Activated CD8-positive, alpha-beta memory T cell treated with anti-CD3 and anti-CD28 coated beads for 1 hour (primary cell): ENCODE measurements at places on chromosomes 1 and 21.

GRCh38 chr1:234123867-234124266 is 219.4 kb downstream of the SLC35F3 start:
- no peak for DNase-seq

- DNase-seq, result no peak
Measured at GRCh38 chr1:248733566-248733965, 22.0 kb downstream of the LYPD8 start.

- no peak for DNase-seq
Measured at GRCh38 chr1:43531906-43532584, 1.4 kb downstream of the PTPRF start.

GRCh38 chr1:6116137-6116536 is 64.0 kb downstream of the CHD5 start:
- no peak for DNase-seq

DNA sequence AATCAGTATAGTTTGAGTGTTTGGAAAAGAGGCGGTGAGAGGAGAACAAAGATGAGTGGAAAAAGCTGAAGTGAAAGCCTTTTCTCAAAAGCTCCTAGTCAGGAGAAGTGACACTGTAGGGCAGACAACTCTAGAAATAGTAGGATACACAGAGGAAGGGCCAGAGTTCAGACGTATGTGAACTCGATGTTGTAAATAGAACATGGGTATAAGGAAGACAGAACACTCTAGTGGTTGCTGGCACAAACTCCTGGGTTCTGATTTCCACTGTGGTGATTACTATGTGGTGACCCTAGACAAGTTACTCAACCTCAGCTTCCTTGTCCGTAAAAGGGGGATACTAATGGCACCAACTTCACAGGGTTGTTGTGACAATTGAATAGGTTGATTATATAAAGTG is 30.2 kb upstream of the MGST3 start:
- DNase-seq, result no peak

DNA sequence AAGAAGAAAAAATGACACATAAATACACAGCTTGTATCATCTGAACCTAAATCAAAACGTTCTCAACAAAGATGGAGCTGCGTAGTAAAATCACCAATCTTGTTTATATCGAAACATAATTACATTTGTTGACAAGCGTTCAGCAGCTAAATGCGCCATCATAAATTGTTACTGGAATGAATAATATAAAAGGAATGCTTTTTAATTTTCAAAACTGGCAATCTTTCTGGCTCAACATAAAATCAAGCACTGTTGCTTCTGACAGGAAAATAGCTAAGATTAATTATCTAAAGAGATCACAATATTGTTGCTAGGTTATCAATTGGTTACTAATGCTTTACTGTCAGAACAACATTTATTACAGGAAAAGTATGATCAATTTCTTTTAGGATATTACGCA is 181.5 kb downstream of the GPATCH2 start:
- no peak for DNase-seq

DNA sequence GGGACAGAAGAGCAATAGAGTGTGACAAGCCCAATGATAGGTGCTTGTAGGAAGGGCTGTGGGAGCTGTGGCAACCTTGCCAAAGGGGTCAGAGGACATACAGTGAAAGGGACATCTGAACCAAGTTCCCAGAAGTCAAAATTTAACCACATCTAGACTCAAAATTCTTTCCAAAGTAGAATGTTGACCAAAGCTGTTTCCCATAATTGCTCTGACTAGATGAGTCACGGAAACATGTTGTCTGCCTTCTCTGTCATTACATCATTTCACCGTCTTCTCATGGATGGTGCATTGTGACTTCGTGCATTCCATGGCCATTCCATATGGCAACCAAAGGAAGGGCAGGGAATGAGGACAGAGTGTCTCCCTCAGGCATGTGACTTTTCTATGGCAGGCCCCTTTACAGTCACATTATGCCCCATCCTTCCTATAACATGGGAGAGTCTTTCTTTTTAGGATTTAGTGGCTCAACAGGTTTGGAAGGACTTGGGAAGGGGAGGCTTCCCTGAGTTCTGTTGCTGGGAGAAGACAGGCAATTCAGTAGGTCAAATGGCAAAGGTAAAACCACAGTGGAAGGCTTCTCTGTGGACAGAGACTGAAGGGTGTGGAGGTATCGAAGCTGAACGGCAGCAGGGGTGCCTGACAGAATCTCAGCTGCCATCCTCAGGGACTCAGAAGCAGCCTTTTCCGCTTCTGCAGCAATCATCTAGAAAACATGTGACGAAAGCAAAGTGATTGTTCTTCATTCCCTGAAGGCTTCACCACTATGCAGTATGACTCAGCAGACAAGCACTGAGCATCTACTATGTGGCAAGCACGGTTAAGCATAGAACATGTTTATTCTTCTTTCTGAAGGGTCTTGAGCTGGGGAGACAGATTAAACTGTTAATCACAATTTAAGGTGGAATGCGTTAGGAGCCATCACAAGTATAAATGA is 24.7 kb downstream of the NPHS2 start:
- no peak for DNase-seq

- no peak for DNase-seq
Measured at GRCh38 chr1:224168859-224169380, 14.1 kb upstream of the DEGS1 start.

- no peak for DNase-seq
Measured at GRCh38 chr1:220974431-220974830, 95.2 kb downstream of the HLX start.

DNA sequence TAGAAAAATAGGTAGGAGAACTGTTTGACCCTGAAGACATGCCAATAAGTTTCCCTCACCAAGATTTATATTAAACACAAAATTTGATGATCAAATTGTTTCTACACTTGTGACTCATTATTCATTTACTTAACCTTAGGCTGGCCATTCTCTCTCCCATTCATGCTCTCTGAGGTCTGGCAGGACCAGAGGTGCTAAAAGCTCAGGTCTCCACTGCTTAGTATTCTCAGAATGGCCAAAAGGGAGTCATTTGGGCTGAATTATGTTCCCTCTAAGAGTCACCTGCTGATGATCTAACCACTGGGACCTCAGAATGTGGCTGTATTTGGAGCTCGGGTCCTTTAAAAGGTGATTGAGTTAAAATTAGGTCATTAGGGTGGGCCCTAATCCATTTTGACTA is 47.1 kb upstream of the ATP1B1 start:
- DNase-seq, result no peak

- no peak for DNase-seq
Measured at GRCh38 chr1:179728271-179728670, 14.8 kb upstream of the FAM163A start.

GRCh38 chr1:96520579-96520947 is 201.0 kb upstream of the PTBP2 start:
- no peak for DNase-seq

- DNase-seq, result no peak
Measured at GRCh38 chr1:176878750-176879536, 285.6 kb downstream of the ASTN1 start.

- DNase-seq, result no peak
Measured at GRCh38 chr1:170590921-170591705, 59.1 kb downstream of the GORAB start.

GRCh38 chr1:39214021-39214713 is 9.7 kb downstream of the MACF1 start:
- no peak for DNase-seq

DNA sequence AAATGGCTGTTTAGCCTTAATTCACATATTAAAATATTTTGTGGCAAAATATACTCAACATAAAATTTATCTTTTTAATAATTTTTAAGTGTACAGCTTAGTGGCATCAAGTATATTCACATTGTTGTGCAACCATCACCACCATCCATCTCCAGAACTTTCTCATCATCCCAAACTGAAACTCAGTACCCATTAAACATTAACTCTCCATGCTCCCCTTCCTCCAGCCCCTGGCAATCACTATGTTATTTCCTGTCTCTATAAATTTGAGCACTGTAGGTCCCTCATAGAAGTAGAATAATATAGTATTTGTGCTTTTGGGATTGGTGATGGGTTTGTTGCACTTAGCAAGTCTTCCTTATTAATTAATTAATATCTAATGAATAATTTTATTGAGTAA is 29.4 kb downstream of the CCN1 start:
- DNase-seq, result no peak

GRCh38 chr1:165645654-165646366 is 14.8 kb downstream of the MGST3 start:
- peak; percentile 1 for DNase-seq

DNA sequence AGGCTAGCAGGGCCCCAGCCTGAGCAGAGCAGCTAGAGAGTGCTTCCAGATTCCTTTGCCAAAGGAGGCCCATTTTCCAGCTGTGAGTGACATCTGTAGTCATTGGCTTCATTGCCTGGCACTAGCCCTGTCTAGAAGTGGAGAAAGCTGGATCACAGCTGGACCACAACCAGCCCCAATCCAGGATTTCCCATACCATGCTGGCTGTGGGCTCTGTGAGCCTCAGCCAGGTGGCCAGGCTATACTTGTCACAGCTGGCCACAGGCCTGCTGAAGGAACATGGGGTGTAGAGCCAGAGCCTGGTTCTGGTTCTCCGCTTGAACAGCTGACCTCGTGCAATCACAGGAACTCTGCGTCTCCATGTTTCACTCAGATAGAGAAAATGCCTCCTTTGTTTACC is 36.6 kb downstream of the RIMKLA start:
- no peak for DNase-seq
